T-cell (primary cell): ENCODE measurements at places on chromosomes 2 and 18. TPM values are rescaled to one million over a fixed set of nuclear protein-coding genes. Genes with fewer than 3 reads are reported as not detected.

The GNLY gene
- 44.7 TPM for total RNA-seq

The KHK gene
- 8.0 TPM for total RNA-seq

The DGKD gene
- 254 TPM for total RNA-seq

The ASB18 gene
- total RNA-seq: not detected

The SPRED2 gene
- total RNA-seq: 3.2 TPM

GRCh38 chr2:181430406-181431118 lies 26.6 kb upstream of the ITGA4 start:
- DNase-seq: no peak

- no peak for DNase-seq
These were observed 34.1 kb upstream of the GNAL start for GRCh38 chr18:11654736-11655605.

DNA sequence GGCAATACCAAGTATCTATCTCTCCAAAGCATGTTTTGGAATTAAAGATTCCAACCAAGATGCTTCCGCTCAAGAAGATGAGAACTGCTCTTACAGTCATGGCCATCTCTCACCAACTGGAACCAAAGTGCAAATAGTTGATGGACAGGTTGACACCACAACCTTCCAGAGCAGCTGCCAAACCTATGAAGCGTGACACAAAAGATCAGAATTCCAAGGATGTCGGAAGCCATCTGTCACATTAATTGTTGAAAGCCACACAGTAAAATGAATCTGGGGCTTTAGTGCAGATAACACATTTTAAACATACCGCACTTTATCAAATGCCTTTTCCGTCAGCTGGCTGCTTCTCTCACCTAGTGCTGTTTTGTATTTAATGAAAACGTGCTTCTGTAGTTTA lies 195.7 kb downstream of the CDH20 start:
- DNase-seq: no peak

DNA sequence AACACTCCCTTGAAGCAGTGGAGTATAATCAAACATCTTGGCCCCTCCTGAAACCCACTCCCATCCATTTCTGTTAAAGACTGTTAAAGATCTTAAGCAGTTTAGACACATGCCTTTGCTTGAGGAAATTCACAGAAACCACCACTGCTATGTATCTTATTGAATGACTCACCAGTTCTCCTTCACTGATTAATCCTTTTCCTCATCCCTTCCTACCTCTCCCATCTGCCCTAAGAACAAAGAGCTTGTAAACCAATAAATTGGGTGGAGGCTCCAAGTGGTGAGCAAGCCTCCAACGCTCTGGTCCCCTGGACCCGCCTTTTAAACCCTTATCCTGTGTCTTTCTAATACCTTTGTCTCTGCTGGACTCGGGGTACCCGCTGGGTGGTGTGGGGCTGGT lies 746.1 kb downstream of the LRP1B start:
- no peak for DNase-seq

DNA sequence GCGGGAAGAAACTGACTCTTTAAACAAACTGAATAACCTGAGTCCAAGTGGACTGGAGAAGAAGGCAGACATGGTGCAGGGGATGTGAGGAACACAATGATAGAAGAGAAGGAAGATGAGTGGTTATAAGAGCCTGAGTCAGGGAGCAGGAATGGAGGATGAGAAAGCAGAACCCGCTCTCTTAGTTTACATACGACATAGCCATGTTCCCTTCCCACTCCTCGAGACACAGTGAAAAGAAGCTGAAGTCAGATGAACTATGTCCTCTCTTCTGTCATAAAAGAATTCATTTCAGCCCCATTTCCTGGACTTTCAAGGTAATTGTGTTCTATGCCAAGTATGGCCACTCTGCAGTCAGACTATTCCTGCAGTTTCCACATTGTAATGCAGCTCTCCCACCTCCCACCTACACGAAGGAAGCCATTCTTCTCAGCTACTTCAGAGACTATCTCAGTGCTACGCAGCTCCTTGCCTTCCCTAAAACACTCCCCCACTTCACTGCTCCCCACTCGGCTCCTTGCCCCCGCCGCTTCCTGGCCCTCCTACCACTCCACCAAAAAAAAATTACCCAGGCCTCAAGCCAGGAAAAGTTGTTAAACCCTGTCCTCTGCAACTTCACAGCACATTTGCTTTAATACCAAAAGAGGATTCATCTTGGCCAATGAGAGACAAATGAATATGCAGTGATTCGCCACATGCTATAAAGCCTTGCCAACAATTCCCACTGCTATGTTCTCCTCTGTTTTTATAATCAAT lies 323.4 kb upstream of the EPHA4 start:
- no peak for DNase-seq

- DNase-seq: no peak
These were observed 9.3 kb upstream of the MGAT5 start for GRCh38 chr2:134244587-134244986.

GRCh38 chr18:9206421-9206820 lies 69.8 kb downstream of the ANKRD12 start:
- no peak for DNase-seq

DNA sequence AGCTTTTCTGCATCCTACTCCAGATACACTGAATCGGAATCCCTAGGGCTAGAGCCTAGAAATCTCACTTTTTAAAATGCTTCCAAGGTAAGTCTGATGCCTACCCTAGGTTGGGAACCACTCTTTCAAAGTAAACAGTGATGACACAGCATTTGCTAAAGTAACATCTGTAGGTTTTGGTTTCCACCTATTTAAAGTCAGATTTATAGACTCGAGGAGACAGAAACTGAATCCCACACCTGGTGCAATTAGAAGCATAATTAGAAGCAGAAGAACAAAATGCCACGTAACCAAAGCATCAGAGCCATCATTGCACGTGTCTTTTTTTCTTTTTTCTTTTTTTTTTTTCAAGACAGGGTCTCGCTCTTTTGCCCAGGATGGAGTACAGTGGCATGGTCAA lies 40.9 kb downstream of the PDK1 start:
- DNase-seq: no peak

- peak; percentile 83 for DNase-seq
These were observed 102.6 kb downstream of the HDAC4 start for GRCh38 chr2:239298116-239298804.

DNA sequence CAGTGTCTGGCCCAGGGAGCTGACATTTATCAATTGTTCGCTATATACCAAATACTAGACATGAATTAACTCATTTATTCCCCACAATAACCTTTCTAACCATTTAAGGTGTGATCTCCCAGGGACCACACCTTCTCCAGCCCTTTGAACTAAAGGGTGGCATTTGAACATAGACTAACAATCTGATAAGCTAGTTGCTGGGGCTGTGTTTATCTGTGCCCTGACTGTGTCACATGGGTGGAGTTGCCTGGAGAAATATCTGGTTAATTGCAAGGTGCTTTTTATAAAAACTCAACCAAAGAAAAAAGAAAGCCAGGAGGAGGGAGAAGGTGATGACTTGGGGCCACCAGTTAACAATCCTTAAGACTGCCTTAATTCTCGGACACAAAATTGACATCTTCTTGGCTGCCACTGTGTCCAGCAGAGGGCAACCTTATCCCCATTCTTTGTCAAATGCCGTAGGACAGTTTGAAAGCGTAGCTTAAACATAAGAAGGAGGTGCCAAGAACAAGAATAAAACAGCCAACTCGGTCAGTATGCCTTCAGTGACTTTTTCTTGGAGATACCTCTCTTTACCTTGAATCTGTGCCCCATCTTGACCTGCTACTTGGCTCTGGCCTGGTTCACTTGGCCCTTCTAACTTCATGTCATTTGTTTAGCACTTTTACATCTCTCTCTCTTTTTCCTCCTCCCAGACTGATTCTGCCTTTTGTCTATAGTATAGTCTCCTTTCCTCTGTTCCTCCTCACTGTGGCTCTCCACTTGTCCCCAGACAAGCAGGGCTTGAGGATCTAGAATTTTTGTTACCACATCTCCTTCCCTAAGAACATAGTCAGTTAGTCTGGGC lies 183.4 kb downstream of the MYO3B start:
- peak; percentile 41 for DNase-seq

DNA sequence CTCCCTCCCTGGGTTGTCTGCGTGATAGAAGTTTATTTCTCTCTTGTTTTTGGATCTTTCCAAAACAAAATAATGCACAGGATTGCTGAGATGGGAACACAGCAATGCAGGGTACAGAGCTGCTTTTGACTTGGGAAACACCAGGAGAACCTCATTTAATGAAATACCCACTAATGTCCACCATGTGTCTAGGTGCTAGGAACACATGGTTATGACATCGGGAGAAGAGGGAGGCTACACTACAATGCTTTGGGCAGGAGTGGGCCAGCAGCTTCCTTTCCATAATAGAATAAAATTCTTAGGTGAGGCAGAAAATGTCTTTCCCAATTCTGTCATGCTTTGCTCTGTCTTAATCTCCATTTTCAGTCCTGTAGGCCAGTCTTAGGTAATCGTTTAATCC lies 29.2 kb upstream of the KCNF1 start:
- DNase-seq: no peak
